Glomerular endothelial cell (primary cell): ENCODE measurements at places on chromosomes 11 and 22. TPM values are rescaled to one million over a fixed set of nuclear protein-coding genes. Genes with fewer than 3 reads are reported as not detected.

- DNase-seq: no peak
Observed at GRCh38 chr11:134052988-134053945, 15.6 kb upstream of the JAM3 start.

DNA sequence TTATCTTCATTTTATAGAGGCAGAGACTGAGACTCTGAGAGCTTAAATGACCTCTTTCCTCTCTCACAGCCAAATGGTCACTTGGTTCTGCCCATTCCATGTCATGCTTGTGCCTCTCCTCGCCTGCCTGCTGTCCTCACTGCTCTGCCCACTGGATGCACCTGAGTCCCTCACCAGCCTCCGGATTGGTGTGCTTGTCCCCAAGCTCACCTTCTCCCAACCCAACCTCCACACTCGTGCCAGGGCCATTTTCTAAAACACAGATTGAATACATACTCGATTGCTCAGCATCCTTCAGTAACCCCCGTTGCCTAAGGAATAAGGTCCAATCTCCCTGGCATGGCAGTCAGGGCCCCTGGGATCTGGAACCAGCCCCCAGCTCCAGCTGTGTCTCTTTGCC, 28.4 kb upstream of the NECTIN1 start:
- DNase-seq: no peak

GRCh38 chr11:69380451-69380901, 86.5 kb downstream of the MYEOV start:
- no peak for DNase-seq

- no peak for DNase-seq
Observed at GRCh38 chr11:123187665-123188507, 7.2 kb downstream of the CLMP start.

DNA sequence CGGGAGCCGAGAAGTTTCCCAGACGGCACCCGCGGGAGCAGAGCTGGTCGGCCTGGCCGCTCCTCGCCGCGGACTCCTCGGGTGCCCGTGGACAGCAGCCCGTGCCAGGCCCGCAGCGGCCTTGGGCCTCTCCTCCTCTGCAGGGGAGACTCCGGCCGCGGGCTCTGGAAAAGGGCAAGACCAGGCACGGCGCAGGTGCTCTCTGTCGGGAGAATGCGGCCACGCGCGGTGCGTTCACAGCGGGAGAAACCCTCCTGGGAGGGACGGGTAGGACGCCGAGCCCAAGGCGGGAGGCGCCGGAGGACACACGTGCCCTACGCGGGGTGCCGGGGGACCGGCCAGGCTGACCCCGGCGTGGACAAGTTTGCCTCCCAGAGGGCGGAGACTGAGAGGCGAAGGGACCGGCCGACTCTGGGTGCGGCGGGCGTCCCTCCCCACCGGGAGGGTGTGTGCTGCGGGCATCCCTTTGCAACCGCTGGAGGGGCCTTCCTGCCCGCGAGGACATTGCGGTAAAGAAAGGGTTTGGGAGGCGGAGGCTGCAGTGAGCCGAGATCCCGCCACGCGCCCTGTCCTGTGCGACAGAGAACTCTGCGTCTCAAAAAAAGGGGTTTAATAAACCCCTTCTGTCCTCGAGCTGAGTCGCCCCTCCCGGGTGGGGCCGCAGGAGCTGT, 2.3 kb downstream of the IFITM1 start:
- DNase-seq: no peak

- DNase-seq: peak; percentile 47
Observed at GRCh38 chr11:78079232-78080083, at the start of gene NDUFC2. NDUFC2 (minus strand) TSS chr11:78079862; CDS start chr11:78079744, 118 bp downstream.

- DNase-seq: no peak
Observed at GRCh38 chr11:72430741-72431570, 3.4 kb downstream of the CLPB start.

GRCh38 chr11:86535773-86536172, 136.6 kb downstream of the ME3 start:
- no peak for DNase-seq

- DNase-seq: no peak
Observed at GRCh38 chr11:73752216-73752867, 8.5 kb downstream of the RAB6A start.

DNA sequence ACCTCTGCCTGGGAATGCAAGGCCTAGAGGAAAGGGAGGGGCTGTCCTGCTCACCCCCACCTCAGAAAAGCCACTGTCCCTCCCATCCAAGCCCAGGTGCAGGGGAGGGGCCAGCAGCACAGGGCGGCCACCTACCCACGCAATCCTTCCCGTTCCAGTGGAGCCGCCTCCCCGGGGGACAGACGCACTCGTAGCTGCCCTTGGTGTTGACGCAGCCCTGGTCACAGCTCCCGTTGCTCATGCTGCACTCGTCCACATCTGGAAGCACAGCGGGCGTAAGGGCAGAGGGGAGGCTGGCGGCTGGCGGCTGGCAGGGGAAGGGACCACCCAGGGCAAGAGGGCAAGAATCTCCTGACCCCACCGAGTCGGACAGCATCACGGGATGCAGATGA, 40.3 kb upstream of the TTLL12 start:
- no peak for DNase-seq

DNA sequence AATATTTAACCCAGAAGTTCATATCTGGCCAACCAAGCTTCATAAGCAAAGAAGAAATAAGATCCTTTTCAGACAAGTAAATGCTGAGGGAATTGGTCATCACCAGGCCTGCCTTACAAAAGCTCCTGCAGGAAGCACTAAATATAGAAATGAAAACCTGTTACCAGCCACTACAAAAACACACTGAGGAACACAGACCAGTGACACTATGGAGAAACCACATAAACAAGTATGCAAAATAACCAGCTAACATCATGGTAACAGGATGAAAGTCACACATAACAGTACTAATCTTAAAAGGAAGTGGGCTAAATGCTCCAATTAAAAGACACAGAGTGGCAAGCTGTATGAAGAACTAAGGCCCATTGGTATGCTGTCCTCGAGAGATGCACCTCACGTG, 311.4 kb downstream of the DYNC2H1 start:
- peak; percentile 22 for DNase-seq

DNA sequence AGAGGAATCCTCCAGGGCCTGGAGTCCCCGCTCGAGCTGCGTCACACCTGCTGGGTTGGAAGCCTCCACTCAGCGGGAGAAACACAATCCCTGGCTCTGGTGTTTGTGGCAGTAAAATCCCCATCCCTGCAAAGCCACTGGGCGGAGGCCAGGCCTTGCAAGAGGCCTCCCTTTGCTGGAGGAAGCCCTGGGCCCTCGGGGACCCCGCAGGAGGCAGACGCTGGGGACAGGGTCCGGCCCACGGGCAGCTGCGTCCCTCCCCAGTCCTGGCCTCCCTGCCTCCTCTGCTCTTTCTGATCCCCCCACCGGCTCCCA, 194.7 kb downstream of the BRD1 start:
- DNase-seq: no peak

DNA sequence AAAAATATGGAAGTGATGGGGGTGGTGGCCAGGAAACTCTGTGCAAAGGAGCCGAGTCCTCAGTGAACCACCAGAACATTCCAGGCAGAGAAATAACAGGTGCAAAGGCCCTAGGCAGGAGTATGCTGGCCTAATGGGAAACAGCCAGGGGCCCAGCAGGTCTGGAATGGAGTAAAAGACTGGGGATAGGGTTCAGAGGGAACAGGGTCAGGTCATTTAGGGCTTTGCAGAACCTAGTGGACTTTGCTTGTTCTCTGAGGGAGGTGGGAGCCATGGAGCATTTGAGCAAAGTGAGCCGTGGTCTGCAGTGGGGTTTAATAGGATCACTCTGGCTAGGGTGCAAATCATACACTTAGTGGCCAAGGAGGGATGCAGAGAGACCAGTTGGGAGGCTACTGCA, 8.7 kb downstream of the CRYBB3 start:
- DNase-seq: no peak

GRCh38 chr11:70079691-70080090, 1.6 kb downstream of the ANO1 start:
- DNase-seq: no peak

DNA sequence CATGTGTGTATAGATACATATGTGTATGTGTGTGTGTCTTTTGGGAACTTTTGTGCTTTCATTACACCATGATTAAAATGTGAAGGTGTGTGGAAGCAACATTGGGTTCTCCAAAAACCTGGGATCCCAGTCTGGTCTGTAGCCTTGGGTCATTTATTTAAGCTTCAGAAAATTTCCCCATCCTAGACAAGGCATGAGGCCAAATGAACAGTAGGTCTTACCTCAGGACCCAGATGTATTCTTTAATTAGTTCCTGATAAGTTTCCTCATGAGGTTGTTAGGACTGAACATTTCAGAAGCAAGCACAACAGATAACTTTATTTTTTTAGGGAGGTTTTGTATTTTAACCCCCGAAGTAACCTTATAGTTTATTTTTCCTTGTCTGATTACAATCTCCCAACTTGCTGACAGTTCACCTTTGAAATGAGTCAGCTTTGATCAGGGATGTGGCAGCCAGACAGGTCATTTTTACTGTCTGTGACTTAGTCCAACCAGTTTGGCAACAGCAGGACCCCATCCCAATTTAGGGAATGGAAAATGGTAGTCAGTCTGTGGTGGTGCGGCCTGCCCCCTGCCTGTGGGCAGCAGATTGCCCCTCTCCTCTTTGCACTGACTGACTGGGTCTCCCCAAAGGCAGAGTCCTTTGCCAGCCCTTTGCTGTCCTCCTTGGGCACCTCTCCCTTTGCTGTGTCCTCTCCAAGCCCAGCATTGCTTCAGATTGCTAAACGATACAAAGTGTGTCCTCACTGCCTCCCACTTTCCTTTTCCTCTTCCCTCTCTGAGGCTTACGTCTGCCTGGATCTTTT, 88.3 kb downstream of the NAV2 start:
- no peak for DNase-seq

GRCh38 chr11:57103899-57104605, 77.7 kb upstream of the LRRC55 start:
- no peak for DNase-seq

DNA sequence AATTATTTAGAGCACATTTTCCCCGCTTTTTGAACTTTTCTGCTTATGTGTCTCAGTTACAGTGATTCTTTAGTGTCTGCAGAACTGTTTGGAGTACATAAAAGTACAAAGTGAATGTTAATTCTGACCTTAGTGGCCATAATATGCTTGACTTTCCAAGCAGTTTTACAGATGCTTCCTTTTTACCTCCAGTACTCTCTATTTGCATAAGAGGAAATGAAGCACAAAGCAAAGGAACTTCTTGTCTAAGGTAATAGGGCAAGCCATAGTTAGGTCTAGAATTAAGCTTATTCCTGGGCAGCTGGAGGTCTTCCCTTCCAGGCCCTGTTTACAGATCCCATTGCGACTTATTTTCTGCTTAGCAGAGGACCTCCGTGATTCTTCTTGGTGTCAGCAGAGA, 3.6 kb downstream of the GTPBP1 start:
- DNase-seq: no peak

DNA sequence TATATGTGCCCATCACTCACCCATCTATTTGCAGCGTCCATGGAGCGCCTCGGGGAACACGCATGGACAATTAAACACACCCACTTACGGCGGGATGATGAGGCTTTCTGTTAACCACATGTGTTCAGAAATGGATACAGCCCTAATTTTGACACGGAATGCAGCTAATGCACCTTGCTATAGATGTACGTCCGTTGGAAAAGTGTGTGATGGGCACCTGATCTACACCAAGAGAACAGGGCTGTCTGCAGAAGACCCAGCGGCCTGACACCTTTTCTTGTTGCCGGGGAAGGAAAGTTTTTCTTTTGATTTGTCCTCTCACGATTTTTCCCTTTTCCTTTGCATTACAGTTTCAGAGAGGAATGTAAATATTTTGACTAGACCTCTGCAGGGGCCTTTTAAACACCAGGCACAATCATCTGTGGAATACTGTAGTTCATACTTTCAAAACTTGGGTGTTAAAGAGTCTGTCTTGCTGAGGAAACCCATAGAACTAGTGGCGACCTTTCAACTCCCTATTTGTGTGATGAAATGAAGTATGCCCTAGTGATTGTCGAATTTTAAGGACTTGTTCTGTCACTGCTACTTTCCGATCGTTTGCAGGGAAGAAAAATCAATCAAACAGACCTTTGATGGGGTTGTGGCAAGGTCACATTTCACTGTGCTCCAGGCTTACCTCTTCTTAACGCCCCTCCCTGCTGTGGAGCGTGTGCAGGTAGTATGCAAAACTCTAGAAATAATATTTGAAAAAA, 16.5 kb upstream of the PAX6 start:
- no peak for DNase-seq

DNA sequence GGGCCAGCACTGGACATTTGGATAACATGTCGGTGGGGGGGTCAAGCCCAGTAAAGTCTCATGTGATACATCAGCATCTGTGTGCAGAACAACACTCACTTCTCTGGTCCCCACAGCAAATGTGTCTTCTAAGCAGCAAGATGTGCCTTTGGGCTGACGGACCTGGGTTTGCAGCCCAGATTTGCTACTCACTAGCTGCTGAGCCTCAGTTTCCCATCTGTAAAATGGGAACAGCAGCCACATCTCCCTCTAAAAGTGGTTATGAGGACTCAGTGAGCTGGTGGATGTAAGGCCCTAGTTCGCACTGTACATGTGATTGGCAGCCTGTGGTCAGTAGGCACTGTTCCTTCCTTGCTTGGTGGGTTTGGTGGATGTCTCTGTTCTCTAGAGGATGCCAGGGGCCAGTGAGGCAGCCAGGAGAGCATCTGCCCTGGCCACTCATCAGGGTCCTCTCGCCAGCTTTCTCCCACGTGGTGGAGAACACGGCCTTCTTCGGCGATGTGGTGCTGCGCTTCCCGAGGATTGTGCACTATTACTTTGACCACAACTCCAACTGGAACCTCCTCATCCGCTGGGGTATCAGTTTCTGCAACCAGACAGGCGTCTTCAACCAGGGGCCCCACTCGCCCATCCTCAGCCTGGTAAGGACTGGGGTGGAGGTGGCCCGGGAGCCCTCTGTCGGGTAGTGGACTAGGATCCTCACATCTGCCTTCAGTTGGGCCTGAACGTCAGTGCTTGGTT, 12.5 kb downstream of the CCDC134 start:
- DNase-seq: no peak

GRCh38 chr11:1499899-1500298, 13.3 kb upstream of the MOB2 start:
- no peak for DNase-seq

DNA sequence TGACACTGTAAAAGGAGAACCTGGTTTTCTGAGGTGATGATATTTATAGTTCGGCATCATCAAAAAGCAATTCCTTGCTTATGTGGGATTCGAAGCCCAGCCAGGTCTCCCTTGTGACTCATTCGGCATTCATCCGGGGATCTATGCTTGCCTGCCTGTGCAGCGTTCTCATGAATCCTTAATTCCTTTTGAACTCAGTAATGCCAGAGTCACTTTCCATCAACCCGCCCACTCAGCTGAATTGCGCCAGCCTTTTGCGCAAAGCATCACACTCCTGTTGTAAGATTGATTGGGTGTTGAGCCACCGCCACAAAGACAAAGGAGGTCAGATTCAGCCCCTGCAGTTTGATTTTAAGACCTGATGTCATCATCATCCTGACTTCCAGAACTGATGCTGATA, 128.6 kb downstream of the SLC17A6 start:
- no peak for DNase-seq

GRCh38 chr11:36258730-36259360, 30.4 kb downstream of the COMMD9 start:
- peak; percentile 34 for DNase-seq

Gene OSM
- total RNA-seq: not detected in 2 replicates

Gene KCNK7
- 0.58 TPM in 1 of 2 replicates, not detected in the other for total RNA-seq

Gene SAA2
- 0.87 TPM in 1 of 2 replicates, not detected in the other for total RNA-seq

Gene VPREB3
- total RNA-seq: not detected in 2 replicates

Gene PHOX2A
- not detected in 2 replicates for total RNA-seq

Gene BRD1
- 22.8 and 30.9 TPM in 2 replicates for total RNA-seq
